ENCODE measurements at places on chromosomes 11 and 22.

- DNase-seq: no peak
Measured at GRCh38 chr11:16841984-16842383, 103.5 kb downstream of the C11orf58 start.

DNA sequence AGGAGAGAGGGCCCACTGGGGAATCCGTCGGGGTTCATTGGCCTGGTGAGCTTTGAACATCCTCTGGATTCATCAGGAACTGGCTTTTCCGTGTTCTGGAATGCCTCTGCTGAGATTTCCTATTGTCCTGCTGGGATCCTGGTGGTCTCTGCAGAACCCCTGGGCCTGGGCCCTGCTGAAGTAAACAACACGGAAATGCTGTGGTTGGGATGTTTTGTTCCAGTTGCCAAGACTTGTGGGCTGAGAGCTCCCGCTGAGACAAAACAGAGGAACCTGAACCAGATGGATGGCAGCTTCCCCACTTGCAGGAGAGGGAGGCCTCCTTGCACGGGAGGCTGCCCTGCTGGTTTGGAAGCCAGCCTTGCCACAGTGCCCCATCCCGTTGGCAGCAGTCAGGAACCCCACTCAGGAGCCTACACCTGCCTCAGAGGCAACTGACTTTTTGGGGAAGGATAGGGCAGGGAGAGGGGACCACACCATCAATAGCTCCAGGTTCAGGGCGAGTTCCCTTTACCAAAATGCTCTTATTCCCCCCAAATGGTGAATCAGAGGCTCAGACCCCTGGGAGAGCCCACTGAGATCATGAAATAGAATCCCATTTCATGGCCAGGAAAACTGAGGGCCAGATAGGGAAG, 60.7 kb downstream of the LRRC32 start:
- no peak for DNase-seq

- DNase-seq: peak; percentile 77
Measured at GRCh38 chr22:50250555-50251476, at the start of gene HDAC10. HDAC10 (minus strand) TSS chr22:50251265; CDS start chr22:50251032, 233 bp downstream.

DNA sequence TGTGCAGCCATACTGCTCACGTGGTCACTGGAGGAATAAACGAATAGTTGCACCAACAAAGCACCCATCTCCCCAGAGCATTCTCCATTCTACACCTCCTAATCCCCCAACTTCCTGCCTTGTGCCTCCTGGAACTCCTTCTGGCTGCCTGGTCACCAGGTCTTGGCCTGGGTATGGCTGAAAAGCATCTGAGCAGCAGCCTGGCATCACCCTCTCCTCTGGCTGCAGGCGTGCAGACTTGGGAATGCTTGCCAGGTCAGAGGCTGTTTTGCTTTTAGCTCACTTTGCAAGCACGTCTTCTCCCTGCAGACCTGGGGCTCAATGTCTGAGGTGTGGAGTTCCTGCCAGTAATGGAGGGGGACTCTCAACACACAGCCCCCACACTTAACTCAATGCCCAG, 33.3 kb upstream of the KCNJ11 start:
- no peak for DNase-seq

DNA sequence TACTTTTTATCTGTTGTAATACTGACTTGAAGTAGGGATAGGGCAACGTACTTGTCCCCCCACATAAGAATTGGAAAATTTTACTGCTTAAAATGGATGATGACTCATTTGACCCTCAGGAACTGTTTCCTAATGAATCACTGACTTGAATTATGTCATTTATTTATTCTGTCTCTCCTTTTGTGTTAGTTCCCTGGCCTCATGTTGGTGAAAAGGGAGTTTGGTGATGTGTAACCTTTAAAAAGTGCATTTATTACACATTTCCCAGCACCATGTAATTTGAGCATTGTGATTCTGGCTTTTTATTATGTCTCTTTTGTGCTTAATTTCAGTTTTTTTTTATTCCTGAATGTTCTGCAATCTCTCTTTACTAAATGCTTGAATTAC, 20.3 kb upstream of the PGM2L1 start:
- DNase-seq: no peak

DNA sequence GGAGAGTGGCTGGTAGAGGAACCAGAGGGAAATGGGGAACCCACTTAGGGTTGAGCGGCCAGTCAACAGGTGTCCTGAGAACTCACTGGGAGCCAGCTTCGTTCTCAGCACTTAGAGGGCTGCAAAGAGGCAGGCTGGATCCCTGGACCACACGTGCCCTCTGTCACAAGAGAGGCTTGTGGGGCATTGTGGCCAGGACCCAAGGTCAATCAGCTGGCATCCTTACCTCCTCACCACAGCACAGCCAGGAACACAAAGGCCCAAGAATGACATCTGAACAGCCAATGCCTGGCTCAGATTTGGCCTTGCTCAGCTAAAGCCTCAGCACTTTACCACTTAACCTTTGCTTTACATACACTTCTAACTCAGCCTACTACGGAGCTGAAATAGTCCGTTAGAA, 7.4 kb downstream of the MAPK8IP1 start:
- DNase-seq: no peak

DNA sequence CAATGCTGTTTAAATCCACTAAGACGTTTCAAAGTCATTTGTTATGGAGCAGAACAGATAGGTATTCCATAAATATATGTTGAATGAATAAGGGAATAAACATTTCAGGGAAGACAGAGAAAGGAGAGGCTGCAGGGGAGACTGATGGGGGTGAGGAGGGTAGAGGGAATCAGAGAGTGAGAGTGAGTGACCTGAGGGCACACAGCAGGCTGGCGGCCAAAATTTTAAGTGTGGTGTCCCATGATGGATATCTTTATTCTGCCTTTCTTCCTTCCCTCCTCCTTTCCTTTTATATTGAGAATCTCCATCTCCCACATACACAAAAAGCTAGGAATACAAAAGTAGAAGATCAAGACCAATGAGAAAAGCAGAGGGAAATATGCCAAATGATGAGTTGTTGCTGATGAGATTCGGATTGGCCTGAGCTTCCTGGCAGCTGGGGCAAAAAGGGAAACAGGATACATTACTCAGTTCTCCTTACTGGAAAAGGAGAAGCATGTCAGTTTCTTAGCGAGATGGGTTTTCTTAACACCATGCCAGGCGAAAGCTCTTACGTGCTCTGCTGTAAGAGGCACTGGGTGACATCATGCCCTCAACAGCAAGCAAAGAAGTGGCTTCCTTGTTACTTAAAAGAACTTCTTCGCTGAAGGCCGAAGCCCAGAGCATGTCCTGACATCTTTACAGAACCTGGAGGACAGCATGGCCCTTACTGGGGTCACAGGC, 11.2 kb upstream of the CYTH4 start:
- no peak for DNase-seq

GRCh38 chr11:65884716-65885092, 3.6 kb downstream of the FIBP start:
- peak; percentile 81 for DNase-seq

GRCh38 chr11:102307727-102308038, 9.6 kb upstream of the BIRC3 start:
- no peak for DNase-seq

GRCh38 chr22:43945632-43946383, 9.4 kb upstream of the SAMM50 start:
- DNase-seq: peak; percentile 68

DNA sequence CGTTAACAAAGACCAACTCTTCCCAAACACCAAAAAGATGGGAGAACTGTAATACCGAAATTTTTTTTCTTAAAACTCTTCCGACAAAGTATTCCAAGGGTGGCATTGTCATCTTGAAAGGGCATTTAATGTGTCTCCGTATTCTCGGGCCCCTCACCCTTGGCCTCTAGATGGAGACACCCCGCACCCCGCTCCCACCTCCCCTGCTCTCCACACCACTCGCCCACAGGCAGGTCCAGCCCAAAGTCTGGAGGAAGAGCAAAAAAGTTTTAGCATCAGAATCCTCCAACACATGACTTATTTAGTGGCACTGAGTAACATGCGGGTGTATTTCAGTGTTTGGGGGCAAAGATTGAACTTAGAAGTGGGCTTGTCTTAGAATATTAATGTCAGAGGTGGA, 20.7 kb downstream of the SPATA19 start:
- DNase-seq: no peak

DNA sequence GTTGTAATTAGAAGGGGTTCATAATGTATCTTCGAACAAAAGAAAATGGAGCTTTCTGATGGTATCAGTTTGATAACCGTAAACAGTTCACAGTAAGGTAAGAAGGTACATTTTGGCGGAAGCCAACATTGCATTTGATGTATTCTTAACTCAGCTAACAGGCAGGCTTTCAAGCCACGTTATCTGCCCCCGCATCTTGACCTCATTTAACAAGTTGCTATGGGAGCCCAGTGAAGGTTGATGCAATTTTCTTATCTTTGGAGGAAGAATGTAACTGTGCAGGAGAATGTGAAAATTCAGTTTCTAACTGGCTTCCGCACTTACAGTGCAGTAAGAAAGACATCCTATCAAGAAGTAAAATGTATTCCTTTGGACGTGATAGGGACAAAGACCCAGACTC, 110.6 kb downstream of the ETS1 start:
- no peak for DNase-seq

DNA sequence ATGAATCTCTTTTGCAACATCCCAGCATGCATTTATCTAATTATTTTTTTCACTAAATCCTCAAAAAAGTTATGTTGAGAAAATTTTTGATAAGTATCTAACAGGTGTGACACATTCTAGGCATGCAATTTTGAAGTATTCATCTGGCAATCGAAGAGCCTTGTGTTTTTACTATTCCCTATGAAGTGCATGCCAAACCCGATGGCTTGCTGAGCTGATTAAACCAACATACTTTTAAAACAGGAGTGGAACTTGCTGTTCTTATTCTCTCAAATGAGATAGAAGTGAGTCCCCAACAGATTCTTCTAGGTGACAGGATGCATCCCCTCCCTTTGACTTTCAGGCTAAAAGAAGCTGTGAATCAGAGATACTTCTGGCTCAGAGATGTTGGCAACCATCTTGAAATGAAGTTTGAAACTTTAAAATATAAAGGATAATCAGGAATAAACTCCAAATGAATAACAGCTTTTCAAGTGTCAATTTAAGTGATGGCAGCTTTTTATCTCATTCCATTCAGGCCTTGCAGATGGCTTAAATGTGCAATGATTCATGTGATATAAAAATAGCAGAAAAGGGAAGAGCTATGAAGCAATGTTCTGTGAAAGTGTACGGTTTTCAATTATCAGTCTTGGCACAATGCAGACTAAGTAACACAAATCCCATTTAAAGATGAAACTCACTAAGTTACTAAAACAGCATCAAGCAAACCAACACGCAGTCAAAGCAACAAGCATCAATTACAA, 67.7 kb downstream of the APOL5 start:
- no peak for DNase-seq

All from stimulated activated CD4-positive, alpha-beta T cell treated with anti-CD3 and anti-CD28 coated beads, Interleukin-12 subunit alpha, Interleukin-12 subunit beta, amount 100 ng/mL, for 4 hours (primary cell).